ENCODE measurements at places on chromosomes 5 and 9.

DNA sequence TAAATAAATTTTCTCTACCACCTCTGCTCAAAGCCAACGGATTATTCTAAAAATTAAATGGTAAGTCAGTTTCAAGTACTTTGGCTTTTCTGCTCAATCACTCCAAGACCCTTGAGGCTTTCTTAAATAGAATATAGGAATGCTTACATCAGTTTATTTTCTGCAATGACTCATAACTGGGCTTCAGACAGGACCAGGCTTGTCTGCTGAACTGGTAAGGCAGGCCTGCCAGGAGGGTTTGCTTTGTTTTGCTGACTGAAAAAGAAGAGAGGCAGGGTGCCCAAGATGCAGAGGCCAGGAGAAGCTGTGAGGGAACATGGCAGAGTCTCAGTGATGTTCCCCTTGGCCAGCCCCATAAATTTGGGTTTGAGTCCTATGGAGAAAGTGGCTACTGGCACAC lies 60.3 kb upstream of the EPB41L4A start:
- no peak for DNase-seq

GRCh38 chr5:93925321-93925720 lies 183.9 kb upstream of the POU5F2 start:
- DNase-seq = no peak

DNA sequence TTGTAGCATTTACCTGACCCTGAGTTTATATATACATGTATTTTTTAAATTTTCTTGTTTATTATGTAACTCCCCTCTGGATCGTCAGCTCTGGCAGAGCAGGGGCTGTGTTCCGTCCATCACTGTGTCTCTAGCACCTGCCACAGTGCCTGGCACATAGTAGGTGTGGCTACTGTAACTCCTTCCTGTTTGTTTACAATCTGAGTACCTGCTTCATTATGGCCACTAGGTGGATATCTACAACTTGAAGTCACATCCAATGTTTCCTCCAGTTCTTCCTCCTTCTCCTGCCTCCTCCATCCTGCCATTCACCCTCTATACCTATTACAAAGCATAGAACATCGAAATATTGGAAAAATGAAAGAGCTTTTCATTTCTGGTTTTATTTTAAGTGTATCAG lies 14.2 kb upstream of the PPP1R2B start:
- DNase-seq = no peak

- no peak for DNase-seq
Observed at GRCh38 chr5:57416278-57416994, 66.2 kb downstream of the ACTBL2 start.

DNA sequence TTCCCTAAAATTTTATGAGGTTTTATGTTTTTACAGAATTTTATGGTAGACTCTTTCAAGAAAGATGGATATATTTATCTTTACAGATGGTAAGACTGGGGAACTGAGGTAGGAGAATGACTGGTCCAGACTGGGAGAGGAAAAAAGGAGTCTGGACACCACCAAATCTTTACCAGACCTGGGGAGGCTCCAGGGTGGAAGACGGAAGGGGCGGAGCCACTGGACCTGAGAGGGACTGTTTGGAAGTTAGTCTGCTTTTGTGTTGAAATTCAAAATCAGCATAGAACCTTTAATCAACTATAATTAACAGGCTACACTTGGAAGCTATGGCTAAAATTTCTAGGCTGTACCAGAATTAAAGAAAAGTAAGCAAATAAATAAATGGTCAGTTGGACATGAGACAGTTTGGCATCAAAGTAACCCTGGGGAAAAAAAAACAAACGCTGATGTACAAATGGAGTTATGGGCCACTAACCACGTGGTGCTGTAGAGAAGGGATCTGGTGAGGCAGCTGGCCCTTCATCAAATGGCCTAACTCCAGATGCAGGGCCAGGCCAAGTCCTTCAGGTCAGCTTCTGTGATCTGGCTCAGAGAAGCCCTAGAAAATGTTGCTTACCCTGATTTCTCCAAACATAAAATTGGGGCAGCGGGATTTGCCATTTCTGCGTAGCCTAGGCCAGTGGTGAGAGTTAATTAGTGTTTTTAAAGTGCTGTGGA lies 155.1 kb downstream of the ARSB start:
- DNase-seq = no peak

DNA sequence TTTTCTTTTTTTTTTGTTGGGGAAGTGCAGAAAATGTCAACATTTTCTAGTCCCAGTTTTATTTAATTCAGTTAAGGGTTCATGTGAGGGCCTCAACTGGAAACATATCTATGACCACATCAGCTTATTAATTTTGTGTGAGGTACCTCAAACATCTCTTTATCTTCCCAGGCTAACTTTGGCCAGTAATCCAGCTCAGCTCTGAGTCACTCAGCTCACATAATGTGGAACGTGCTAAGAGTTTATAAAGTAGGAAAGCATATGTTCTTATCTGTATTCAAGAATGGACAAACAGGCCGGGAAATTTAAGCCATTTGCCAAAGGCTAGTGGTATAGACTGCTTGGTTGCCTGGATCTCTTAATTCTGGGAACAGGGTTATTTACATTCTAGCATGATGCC lies 118.4 kb downstream of the INSYN2B start:
- no peak for DNase-seq

DNA sequence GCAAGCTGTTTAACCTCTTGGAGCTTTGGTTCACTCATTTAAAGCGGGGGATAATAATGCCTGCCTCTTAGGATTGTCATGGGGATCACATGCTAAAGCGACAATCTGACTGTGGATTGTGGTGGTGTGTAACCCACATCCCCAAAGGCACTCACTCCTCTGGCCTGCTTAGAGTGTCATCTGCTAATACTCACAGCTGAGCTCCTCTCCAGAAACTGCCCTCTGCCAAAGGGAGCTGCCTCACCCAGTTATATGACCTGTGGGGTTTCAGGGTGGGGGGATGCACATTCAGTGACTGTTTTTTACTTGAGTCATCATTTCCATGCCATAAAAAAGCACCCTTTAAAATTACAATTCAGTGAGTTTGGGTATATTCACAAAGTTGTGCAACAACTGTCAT lies 110.0 kb upstream of the SPOCK1 start:
- no peak for DNase-seq

DNA sequence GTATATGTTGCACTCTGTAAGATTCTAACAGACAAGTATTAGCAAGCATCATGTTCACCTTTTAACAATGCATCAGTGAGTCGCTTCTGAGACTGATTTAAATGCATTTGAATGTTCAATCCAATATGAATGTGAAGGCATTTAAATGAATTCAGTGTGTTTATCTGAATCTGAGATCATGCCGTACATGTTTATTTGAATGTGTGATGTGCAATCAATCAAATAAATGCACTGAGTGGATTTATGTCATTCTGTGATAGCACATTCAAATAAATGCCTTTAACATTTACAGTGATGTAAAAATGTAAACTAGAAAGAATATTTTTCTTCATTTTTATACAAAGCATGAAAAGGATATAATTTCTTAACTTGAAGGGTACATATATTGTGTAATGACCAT lies 1063.5 kb upstream of the NUDT12 start:
- no peak for DNase-seq

DNA sequence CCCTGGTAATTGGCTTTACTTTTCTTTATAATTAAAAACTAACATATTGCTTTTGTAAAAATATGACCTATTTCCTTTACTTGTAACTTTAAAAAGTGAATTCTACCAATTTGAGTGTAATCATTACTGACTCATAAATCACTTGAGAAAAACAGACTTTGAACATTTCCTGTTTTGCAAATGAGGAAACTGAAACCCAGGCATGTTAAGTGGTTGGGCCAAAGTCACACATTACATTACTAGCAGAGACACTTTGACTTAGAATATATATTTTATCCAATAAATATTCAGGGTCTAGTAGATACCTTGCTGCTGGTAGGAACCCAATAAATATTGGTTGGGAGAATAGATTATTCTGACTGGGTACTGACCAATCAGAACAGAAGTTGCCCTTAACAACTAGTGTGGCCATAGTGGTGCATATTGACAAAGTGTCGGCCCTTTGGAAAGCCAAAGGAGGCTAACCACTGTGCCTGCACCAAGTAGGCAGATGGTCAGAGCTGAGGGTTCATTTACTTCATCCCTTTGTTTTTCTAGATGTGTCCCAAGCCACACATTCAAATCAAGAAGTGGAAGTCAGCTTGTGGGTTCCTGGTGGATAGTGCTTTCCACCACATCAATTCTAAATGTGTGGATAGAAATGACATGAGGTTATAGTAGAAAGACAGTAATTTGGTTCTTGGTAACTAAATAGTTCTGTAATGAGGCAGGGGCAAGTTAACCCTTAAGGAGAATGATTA lies 365.1 kb upstream of the RIOK2 start:
- DNase-seq = no peak

DNA sequence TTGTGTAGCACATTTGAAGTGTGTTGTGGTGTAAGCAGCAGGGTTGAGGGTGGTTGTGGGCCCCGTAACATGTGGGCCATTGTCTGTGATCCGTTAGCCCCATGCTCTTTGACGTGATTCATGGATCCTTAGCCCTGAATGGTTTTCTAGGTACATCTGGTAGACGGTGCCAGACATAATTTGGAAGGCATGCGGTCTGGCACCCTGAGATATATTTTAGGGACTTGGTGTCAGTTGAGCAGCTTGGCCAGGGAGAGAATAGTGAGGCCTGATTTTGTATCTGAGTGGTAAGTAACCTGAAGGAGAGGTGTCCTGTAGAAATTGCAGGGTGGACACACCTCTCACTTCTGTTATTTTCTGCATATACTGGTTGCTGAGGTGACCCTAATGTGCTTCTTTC lies 10.9 kb downstream of the SH3GL2 start:
- DNase-seq = no peak

- no peak for DNase-seq
Observed at GRCh38 chr9:86513429-86513828, 159.2 kb upstream of the TUT7 start.

DNA sequence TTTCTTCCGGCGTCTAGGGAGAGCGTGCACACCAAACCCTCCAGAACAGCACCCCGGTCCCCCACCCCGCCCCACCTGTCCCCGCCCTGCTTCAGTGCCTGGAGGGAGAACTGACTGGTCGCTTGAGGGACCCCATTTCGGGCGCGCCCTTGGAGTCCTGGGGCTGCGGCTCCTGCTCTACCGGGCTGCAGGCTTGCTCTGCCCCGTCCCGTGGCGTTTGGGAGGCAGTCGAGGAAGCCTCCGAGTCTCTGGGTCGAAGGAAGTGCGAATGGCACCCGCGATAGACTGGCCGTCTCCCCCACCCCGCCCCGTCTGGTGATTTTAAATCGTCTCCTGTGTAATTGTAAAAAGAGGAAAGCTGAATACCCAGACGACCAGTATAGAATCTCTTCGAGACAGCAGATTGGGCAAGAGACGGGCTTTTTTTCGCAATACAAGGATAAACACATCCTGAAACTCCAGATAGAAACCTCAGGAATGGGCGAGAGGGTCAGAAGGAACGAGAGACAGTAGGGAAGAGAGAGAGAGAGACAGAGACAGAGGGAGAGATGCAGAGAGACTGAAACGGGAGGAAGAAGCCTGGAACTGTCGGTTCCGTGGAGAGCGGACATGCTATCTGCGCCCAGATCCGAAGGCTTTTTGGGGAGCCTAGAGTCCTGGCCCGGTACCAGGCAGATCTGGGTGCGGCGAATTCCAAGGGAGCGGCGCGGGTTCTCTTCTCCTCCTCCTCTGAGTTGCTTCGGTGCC lies 9.9 kb downstream of the PRDM6 start:
- DNase-seq = no peak

DNA sequence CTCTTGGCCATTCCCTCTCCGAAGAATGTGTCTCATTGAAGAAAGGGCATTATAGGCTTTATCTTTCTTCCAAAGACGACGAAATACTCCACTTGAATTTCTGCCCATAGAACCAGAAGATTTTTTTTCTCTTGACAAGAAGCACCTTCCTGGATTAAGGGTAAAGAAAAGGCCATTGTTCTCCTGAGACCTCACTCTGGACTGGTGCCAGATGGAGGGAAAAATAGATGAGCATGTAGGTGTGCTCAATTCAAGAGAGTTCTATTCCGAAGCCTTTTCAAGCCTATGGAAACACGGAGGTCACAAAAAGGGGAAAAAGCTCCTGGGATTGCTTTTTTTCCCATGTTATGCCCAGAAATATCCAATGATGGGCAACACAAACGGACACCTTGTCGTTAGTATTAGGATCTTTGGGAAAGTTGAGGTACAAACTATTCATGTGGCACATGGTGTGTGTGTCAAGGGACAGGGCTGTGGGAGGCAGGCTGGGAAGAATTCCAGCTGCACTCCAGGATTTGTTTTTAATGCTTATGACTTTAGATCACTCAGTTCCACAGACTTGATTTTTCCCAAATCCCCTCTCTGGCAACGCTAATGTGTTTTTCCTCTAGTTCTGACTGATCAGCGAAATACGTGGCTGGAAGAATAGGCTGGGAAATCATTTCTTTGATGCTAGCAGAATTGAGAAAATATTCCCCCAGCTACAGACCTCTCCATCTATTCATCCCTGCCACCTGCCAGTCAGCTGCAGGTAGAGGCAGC lies 89.9 kb downstream of the SIL1 start:
- no peak for DNase-seq

- DNase-seq = no peak
Observed at GRCh38 chr5:57102905-57103255, 71.0 kb upstream of the GPBP1 start.

- no peak for DNase-seq
Observed at GRCh38 chr5:146025114-146025680, 80.2 kb downstream of the PLAC8L1 start.

- no peak for DNase-seq
Observed at GRCh38 chr5:1950708-1951103, 68.0 kb upstream of the IRX4 start.

DNA sequence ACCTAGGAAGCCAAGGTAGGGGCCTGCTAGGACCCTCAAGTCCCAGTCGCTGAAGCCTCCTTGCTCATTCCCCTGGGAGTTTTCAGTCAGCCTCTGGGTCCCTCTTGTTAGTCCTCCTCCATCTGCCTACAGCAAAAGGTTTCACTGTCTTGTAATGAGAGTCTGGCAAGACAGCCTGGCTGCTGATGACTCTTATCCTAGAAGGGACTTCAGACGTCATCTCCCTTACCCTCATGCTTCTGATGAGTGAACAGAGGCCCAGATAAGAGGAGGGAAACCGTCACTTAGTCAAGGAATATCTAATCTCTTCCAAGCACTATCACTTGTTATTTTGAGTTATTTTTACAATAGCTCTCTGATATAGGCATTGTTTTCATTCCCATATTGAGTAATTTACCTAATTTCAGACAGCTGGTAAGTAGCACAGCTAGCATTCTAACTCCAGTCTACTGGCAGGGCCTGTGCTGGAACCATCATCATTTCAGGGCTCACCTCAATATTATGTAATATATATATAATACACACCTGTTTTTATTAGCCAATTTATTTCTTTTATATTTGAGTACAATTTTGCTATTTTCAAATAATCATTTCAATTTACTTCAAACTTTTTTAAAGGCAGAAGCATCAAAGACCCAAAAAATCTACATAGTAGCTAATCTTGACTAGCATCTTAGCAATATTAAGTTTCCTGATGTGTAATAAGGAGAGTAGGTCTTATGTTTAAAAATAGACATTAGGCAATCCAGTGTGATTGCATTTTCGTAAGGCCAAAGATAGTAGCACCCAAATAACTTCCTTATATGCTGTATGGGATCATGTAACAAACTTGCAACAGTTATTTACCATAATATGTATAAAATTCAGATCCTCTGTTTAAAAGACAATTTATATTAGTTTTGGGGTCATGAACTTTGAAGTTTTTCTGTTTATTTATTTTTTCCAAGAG lies 7.9 kb downstream of the CMYA5 start:
- no peak for DNase-seq

All from stimulated activated CD4-positive, alpha-beta T cell treated with anti-CD3 and anti-CD28 coated beads, Interleukin-1b, Interleukin-23, amount 100 ng/mL, for 4 hours (primary cell).